ENCODE measurements at places on chromosomes 16 and 17.

GRCh38 chr17:60493847-60494321, 32.2 kb downstream of the APPBP2 start:
- DNase-seq, result no peak

DNA sequence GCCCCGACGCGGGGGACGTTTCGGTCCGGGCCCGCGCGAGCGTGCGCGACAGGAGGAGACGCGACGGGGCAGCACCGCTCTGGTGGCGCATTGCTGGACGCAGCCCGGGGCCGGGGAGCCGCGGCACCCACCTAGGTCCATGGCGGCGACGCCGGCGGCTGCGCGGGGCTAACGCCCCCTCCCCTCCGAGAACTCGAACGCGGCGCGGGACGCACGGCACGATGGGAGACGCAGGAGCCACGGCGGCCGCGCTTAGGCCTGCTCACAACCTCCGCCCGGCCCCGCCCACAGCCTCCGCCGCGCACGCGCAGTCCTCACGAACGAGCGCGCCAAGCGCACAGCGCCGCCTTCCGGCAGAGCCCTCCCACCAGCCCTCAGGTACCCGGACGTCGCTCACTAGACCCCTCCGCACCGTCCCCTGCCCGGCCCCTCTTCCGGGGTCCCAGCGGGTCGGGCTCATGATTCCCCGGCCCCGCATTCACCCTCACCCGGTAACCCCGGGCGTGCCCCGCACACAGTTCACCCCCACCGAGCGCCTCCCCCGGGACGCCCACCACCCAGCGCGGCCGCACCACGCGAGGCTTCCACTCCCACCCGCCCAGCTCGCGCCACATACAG, at the start of gene GEMIN4:
TSS of gene GEMIN4 (minus strand) at position 263 of the 618 bp plus-strand sequence. CDS start at position 141, 122 bp downstream.
- peak; percentile 88 for DNase-seq

DNA sequence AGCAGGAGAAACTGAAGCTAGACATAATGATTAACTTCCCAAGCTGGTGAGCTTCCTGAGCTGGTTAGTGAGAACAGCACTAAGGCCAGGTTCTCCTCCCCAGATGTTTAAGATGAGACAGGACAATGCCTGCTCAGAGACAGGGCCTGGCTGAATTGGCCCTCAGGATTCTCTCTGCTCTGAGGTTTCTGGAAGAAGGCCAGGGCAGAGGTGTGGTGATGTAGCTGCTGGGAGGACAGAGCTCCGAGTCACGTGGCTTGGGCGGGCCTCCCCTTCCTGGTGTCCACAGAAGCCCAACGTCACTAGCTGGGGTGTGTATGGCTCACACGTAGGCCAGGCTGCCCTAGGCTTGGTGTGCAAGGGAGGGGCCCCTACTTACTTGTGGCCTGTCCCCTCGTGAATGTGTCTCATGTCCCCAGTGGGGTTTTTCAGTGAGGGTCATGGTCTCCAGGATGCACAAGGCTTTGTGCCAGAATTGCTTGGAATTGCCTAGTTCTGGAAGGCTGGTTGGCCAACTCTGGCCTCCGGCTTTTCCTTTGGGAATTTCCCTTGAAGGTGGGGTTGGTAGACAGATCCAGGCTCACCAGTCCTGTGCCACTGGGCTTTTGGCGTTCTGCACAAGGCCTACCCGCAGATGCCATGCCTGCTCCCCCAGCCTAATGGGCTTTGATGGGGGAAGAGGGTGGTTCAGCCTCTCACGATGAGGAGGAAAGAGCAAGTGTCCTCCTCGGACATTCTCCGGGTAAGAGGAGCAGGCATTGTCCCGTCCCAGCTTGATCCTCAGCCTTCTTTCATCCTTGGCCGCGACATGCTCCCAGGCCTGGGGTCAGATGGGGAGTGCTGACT, 3.4 kb downstream of the NOD2 start:
- peak; percentile 84 for DNase-seq

DNA sequence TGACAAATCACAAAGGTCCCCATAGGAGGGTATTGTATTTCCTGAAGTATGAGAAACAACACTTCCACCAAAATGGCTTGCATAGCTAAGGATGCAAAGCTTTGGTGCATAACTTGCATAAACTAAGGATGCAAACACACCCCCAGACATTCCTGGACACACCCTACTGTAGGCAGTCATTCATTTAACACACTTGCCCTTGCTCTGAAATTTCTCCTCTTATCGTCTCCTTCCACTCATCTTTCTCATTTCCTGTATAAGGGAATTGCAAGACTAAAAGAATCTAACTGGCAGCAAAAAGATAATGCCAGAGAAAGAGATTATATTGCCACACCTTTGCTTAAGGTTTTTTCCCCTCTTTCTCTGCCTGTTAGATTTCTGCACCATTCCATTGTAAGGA, 28.3 kb downstream of the CHD9 start:
- DNase-seq, result no peak

DNA sequence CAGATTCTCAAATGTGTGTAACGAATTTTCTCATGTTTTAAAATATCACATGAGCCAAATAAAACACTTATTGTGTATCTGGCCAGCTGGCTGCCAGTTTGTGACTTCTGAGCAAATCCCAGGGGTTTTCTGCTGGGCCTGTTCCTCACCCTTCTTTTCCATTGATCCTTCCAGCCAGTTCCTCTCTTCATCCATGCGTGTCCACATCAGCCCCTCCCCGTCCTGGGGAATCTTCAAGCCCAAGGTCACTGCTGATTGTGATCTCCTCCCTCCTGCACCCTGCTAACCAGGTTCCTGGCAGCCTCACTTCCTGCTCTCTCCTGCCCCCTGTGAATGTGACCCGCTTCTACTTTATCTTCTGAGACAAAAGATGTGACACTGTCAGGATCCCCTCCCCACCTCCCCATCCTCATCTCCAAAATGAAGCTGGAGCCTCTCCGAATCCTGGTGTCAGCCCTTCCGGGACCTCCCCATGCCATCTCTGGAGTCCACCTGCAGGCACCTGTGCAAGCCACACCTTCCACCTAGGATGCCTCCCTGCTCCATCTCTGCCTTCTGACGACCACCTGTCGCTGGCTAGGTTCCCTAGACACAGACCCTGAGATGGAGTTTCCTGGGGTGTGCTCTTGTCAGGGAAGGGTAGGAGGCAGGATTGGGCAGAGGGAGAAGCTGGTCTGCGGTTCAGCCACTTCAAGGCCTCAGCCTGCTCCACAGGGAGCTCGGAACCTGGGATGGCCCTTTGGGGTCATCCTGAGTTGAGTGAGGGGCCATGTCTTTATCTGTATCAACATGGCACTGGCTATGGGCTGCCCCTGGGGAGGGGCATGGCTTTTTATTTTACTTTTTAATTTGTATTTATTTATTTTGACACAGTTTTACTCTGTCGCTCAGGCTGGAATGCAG, 205.1 kb downstream of the KATNIP start:
- no peak for DNase-seq

Measured in tibial artery (tissue), 4 donors.